Adrenal gland (tissue), 19 donors: ENCODE measurements at places on chromosomes 1 and 21.

GRCh38 chr1:119510046-119510445 lies 3.0 kb downstream of the HSD3B1 start:
- H3K4me3 ChIP-seq = no peak overlapping the region
- no peak overlapping the region for H3K27ac ChIP-seq
- no peaks in the 10 kb centered on the region for H3K27me3 ChIP-seq
- H3K36me3 ChIP-seq = no peaks in the 10 kb centered on the region

- H3K27ac ChIP-seq = peak overlapping the region; percentile 84
- H3K4me3 ChIP-seq = no peak overlapping the region
- H3K27me3 ChIP-seq = no peaks in the 10 kb centered on the region
- H3K4me1 ChIP-seq = peaks cover 41% of the 10 kb centered on the region
These were observed 111.6 kb upstream of the ERRFI1 start for GRCh38 chr1:8137481-8138244.

DNA sequence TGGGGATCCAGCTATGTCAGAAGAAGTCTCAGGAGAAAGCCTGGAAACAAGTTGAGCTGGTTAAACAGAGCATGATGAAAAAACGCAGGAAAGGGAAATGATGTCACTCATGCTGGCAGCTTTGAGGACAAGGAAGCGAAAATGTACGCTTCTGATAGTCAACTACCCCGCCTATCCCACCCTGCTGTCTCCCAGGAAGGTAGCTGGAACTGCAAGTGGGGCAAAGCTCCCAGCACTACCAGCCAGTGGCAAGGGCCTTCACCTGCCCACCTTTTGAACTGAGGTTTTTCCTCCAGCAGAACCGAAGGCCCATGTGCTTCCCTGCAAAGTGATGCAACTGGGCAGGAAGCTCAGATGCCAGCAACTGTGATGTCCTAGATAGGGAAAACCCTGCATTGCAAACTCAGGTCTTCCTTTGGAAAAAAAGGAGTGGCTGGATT lies 6.3 kb upstream of the IL20 start:
- H3K27ac ChIP-seq = no peak overlapping the region
- H3K27me3 ChIP-seq = no peaks in the 10 kb centered on the region
- no peaks in the 10 kb centered on the region for H3K4me1 ChIP-seq
- H3K4me3 ChIP-seq = no peak overlapping the region
- no peaks in the 10 kb centered on the region for H3K36me3 ChIP-seq

DNA sequence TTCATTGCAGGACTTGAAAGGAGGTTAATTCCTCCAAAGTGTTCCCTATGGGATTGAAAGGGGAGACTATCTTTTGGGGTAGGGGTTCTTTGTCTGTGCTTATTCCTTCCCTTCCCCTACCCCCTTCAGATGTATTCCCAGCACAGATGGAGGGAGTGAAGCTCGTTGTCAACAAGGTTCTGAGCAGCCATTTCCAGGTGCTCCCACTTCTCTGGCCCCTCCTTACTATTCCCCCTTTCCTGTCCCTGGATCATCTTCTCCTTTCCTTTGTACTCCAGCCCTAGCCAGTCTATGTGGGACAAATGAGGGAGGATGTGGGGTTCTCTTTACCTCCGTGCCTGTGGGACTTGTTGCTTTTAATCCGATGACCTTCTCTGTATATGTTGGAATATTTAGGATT lies 899 bp downstream of the TOMM40L start:
- peak overlapping the region; percentile 57 for H3K4me3 ChIP-seq
- DNase-seq = no peak
- H3K4me1 ChIP-seq = peaks cover 5% of the 10 kb centered on the region
- no peak overlapping the region for H3K27ac ChIP-seq
- no peaks in the 10 kb centered on the region for H3K27me3 ChIP-seq
- no peaks in the 10 kb centered on the region for H3K36me3 ChIP-seq

DNA sequence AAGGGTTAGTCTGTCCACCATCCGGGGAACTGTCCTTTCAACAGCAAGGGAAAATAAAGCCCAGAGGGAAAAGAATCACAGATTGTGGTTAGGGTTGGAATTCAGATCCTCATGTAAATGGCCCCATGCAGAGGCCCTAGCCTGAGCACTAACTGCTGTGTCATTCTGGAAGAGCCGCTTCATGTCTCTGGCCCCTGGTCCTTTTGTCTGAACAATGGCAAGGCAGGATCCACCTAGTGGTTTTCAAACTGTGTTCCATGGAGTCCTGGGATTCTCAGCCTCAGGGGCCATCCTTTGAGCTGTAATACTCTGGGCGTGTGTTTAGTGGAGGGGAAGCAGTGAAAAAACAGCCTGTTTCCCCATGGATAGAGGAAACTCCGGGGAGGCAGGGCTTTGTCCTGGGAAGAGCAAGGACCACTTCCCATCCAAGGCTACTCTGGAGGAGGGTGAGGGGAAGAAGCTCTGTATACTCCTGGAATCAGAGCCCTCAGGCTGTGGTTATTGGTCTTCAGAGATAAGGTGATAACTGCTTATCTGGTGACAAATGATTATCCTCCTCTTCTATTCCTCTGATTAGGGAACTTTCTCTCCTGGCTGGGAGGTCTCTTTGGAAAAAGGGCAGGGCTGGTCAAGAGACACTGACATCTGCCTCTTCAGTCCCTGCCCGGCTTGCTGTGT lies 19.2 kb downstream of the PAX7 start:
- H3K4me1 ChIP-seq = no peaks in the 10 kb centered on the region
- peaks cover 83% of the 10 kb centered on the region for H3K27me3 ChIP-seq
- H3K27ac ChIP-seq = no peak overlapping the region

- H3K4me3 ChIP-seq = no peak overlapping the region
- no peak for DNase-seq
- H3K4me1 ChIP-seq = no peaks in the 10 kb centered on the region
- H3K27ac ChIP-seq = no peak overlapping the region
- no peaks in the 10 kb centered on the region for H3K36me3 ChIP-seq
These were observed 23.5 kb downstream of the RAP1A start for GRCh38 chr1:111643097-111643496.

GRCh38 chr1:243980071-243980470 lies 71.0 kb upstream of the ZBTB18 start:
- no peaks in the 10 kb centered on the region for H3K36me3 ChIP-seq
- H3K4me1 ChIP-seq = no peaks in the 10 kb centered on the region
- H3K27ac ChIP-seq = no peak overlapping the region
- no peak overlapping the region for H3K4me3 ChIP-seq

- H3K4me1 ChIP-seq = peaks cover 90% of the 10 kb centered on the region
- H3K4me3 ChIP-seq = peak within 1 kb of the TSS; percentile 53
- H3K27me3 ChIP-seq = no peaks in the 10 kb centered on the region
- peak within 1 kb of the TSS; percentile 94 for H3K27ac ChIP-seq
These were observed at the start of gene HSPB7 for GRCh38 chr1:16017461-16018303. Gene HSPB7, minus strand, starts transcription at chr1:16018043. Its CDS starts 80 bp downstream, at chr1:16017963.

- DNase-seq = peak; percentile 68
- no peaks in the 10 kb centered on the region for H3K4me1 ChIP-seq
- no peaks in the 10 kb centered on the region for H3K36me3 ChIP-seq
- H3K27me3 ChIP-seq = no peaks in the 10 kb centered on the region
- H3K4me3 ChIP-seq = no peak overlapping the region
These were observed 40.7 kb upstream of the PRKACB start for GRCh38 chr1:84103197-84103992.

GRCh38 chr1:204735042-204735441 lies 49.5 kb upstream of the LRRN2 start:
- no peak overlapping the region for H3K4me3 ChIP-seq
- no peaks in the 10 kb centered on the region for H3K36me3 ChIP-seq
- no peak for DNase-seq
- H3K4me1 ChIP-seq = no peaks in the 10 kb centered on the region
- H3K27me3 ChIP-seq = no peaks in the 10 kb centered on the region

- no peaks in the 10 kb centered on the region for H3K27me3 ChIP-seq
- H3K4me3 ChIP-seq = no peak overlapping the region
- no peak overlapping the region for H3K27ac ChIP-seq
- no peaks in the 10 kb centered on the region for H3K36me3 ChIP-seq
- no peaks in the 10 kb centered on the region for H3K4me1 ChIP-seq
- DNase-seq = no peak
These were observed 50.9 kb downstream of the DHX9 start for GRCh38 chr1:182889997-182890396.

DNA sequence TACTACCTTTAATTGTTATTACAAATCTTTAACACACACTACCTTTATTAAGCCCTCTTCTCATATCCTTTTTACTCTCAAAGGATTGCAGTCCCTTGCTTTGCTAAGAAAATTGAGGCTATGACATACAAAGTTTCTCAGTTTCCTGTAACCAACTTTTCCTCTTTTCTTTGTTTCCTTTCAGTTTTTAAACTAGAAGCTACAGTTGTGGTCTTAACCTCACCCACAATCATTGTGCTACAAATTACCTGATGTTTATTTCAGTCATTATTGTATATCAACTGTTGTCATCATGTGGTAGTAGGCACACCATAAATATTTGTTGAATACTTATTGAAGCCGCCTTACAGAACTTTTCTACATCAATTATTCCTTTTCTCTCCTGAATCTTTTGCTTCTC lies 51.8 kb downstream of the SLAMF6 start:
- H3K4me3 ChIP-seq = no peak overlapping the region
- no peak for DNase-seq
- no peaks in the 10 kb centered on the region for H3K4me1 ChIP-seq

GRCh38 chr21:30981403-30981802 lies 56.9 kb downstream of the KRTAP19-8 start:
- no peak overlapping the region for H3K4me3 ChIP-seq
- H3K4me1 ChIP-seq = no peaks in the 10 kb centered on the region
- no peaks in the 10 kb centered on the region for H3K36me3 ChIP-seq
- no peaks in the 10 kb centered on the region for H3K27me3 ChIP-seq

DNA sequence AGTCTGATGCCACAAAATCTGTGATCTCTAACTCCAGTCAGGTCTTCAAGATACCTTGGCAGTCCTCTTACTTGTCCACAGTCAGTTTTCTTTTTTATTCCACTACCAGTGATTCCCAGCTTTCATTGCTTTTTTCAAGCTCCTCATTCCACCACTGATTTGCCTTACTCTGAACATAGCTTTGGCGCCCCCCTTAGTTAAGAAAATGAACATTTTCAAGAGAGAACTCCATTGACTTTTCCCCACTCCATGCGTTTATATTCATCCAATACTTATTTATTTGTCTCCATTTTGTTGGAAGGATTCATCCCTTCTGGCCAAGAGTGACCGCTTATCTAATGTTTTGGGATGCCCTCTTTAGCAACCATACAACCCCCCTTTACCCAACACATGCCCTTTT lies 33.9 kb upstream of the IPO9 start:
- H3K4me1 ChIP-seq = peaks cover 29% of the 10 kb centered on the region
- H3K27me3 ChIP-seq = no peaks in the 10 kb centered on the region
- no peak overlapping the region for H3K27ac ChIP-seq
- no peak for DNase-seq

GRCh38 chr1:114009393-114009792 lies 30.1 kb downstream of the OLFML3 start:
- no peaks in the 10 kb centered on the region for H3K27me3 ChIP-seq
- no peaks in the 10 kb centered on the region for H3K4me1 ChIP-seq
- no peaks in the 10 kb centered on the region for H3K36me3 ChIP-seq
- H3K4me3 ChIP-seq = no peak overlapping the region

- no peak overlapping the region for H3K27ac ChIP-seq
- no peak for DNase-seq
- no peaks in the 10 kb centered on the region for H3K36me3 ChIP-seq
- H3K4me1 ChIP-seq = peaks cover 64% of the 10 kb centered on the region
- no peak overlapping the region for H3K4me3 ChIP-seq
- H3K27me3 ChIP-seq = no peaks in the 10 kb centered on the region
These were observed 5.5 kb downstream of the TNFRSF1B start for GRCh38 chr1:12172042-12172851.

DNA sequence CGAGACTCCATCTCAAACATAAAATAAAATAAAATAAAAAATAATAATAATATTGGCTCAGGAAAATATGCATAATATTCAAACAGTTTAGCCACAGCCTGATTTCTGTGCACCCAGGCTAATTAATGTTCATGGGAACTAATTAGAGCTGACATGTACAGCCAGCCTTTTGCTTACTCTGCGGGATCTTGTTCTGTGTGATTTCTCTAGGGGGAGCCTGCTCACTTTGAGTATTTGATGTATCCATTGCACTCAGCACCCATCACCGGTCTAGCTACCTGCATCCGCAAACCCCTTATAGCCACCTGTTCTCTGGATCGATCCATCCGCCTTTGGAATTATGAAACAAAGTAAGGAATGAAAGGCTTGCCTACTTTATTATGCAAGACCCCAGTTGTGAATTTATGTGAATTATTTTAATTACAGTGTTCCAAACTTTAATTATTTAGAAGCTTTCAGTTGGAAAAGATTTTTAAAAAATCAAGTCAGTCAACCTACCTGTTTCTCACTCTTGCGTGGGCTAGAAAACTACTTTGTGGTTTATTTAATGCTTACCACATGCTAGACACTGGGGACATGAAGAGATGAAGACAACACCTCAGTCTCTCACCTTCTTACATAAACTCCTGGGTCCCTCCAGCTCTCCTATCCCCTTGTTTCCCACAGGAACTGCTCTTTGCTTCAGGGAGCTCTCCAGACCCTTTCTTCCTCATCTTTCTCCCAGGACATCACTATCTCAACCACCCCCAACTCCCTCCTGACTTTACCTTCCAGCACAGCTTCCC lies 25.4 kb downstream of the CFAP57 start:
- no peak overlapping the region for H3K27ac ChIP-seq
- H3K4me3 ChIP-seq = no peak overlapping the region
- no peaks in the 10 kb centered on the region for H3K36me3 ChIP-seq
- H3K4me1 ChIP-seq = no peaks in the 10 kb centered on the region

GRCh38 chr1:73887412-73887811 lies 310.6 kb downstream of the LRRIQ3 start:
- no peaks in the 10 kb centered on the region for H3K4me1 ChIP-seq
- no peaks in the 10 kb centered on the region for H3K27me3 ChIP-seq
- no peak overlapping the region for H3K27ac ChIP-seq
- H3K36me3 ChIP-seq = no peaks in the 10 kb centered on the region

- no peaks in the 10 kb centered on the region for H3K27me3 ChIP-seq
- H3K36me3 ChIP-seq = no peaks in the 10 kb centered on the region
- no peak overlapping the region for H3K27ac ChIP-seq
- DNase-seq = no peak
These were observed 198.3 kb downstream of the DUSP10 start for GRCh38 chr1:221543529-221544120.

- no peaks in the 10 kb centered on the region for H3K36me3 ChIP-seq
- H3K27ac ChIP-seq = no peak overlapping the region
- no peaks in the 10 kb centered on the region for H3K4me1 ChIP-seq
- DNase-seq = no peak
- no peak overlapping the region for H3K4me3 ChIP-seq
- H3K27me3 ChIP-seq = peaks cover 4% of the 10 kb centered on the region
These were observed 71.0 kb upstream of the ATF3 start for GRCh38 chr1:212537610-212538009.

DNA sequence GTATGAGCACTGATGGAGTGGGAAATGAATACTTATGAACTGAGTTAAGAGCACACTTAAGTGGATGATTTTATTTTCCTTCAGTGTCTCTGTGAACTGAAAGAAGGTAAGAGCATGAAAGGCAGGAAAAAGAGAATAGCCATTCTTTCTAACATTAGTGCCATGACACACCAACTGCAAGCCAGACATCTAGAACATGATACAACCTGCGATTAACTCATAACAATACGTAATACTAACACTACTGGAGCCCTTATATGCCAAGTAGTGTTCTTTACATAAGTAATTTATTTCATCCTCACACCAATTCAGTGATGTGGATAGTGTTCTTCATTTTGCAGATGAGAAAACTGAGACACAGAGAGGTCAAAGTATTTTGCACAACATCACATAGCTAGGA lies 56.7 kb downstream of the PRRX1 start:
- H3K36me3 ChIP-seq = no peaks in the 10 kb centered on the region
- DNase-seq = no peak
- H3K4me1 ChIP-seq = no peaks in the 10 kb centered on the region
- no peak overlapping the region for H3K27ac ChIP-seq
- no peak overlapping the region for H3K4me3 ChIP-seq
